Hypothalamus (tissue), 51 donors: ENCODE measurements at places on chromosomes 3 and 15.

DNA sequence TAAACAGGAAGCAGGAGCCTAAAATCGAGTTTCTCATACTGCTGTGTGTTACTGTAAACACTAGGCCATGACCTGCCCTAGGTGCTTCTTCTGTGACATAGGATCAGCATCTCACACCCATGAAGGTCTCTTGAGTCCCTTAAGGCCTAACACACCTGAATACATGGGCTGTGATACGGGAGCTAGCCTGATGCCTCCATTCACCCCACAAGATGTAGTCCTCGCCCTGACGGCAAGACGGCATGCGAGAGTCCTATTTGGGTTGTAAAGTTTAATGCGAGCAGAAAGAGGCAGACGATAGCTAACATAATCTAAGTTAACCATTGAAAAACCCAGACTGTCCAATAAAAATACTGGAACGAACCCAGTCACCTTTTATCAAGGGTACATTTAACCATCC, 241.1 kb upstream of the ICE2 start:
- no peak for DNase-seq

GRCh38 chr15:25391971-25392721, 46.7 kb downstream of the UBE3A start:
- no peak for DNase-seq

DNA sequence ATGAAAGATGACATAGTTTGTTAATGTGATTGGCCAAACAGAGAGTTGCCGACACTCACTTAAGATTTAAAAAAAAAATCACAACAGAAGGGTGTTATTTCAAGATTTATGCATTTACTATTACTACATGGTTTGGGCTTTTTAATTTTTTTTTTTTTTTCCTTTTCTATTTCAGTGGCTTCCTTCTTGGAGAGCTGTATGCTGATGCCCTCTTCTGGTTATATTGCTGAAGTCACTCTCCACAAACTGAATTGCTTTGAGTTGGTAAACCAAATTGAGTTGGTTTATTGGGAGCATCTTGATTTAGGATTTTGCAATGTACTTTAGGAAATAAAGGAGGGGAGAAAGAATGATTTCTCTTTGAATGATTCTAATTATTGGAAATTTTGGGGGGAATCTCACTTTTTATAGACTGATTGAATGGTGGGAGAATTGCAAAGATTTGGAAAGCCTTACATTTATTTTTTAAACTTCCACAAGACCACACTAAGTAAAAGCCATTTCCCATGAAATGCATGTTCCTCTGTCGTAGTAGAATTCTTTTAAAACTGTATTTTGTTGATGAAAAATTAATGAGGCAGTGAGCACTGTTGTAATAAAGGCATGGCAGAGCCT, 186.6 kb upstream of the FEZF2 start:
- no peak for DNase-seq

DNA sequence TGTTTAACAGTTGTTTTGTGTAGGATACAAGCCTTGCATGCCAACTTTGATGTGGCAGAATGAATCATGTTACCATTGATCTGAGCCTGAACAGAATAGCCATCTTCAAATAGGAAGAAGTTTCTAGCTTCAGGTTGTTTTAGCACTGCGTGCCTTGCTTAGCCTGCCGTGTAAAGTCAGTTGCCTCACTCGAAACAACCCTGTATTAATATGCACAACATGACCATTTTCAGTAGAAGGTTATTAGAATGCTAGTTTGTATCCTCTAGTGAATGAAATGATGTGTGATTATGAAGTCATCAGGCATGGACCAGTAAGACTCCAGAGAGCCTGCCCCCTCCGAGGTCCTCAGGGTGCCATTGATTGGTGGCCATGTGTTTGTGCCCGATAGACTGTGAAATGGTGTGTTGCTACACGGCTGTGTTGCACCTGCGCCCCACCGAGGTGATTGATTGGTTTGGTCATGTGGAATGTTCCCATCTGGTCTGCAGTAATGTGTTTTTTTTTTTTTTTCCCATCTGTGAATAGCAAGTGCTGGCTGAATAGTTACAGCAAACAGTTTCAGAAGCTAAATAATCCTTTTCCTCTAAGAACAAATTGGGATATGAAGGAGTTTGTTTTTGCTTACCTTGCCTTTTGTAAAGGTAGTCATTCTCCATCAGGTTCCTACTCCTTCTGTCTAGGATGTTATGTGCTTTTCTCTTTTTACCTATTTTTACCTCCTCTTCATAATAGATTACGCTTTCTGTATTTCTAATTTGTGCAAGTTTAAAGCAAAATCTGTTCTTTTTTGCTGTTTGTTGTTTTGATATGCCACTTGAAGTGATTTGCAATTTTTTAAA, 214.9 kb downstream of the TCF12 start:
- no peak for DNase-seq

DNA sequence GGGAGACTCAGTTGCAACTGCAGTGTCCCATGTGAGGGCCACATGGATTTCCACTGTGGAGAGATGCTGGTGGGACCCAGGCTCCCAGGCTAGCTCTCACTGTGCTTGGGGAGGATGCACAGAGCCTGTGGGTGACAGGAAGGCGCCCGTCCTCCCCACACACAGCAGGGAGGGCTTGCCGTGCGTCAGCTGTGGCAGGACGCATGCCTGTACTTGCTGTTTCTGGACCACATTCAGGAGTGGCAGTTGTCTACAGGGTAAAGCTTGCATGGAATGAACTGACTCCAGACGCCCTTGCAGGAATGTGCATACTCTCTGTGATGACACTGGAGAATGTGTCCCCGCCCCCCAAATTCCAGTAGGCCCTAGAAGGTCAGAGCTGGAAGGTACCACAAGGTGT, 63.8 kb upstream of the SNRPA1 start:
- no peak for DNase-seq

- no peak for DNase-seq
These were observed 21.1 kb downstream of the CCPG1 start for GRCh38 chr15:55387027-55387426.

GRCh38 chr15:62758126-62758951, 284.2 kb upstream of the TPM1 start:
- no peak for DNase-seq

DNA sequence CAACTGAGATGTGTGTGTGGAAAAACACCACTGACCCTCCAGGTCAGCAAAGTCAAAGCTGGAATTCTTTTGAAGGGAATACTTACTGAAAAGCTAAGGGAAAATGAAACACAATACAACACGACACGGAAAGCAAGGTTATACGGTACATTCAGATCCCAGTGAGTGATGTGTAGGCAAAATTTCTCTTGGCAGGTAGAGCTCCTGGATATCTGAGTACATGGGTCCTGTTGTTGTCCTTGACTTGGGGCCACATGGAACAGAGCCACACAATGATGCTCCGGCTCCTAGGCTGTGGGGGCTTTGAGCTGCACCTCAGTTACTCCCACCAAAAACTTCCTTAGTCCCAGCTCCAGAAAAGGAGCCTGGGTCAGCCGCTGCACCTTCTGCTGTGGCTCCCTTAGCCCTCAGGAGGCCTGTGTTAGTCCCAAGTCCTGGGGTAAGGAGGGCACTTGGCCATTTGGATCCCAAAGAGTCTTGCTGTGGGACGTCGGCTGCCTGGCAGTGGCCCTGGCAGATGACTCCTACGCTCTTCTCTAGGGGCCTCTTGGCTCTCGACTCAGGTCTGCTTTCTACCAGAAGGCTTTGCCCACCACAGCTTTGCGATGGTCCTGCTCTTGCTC, 95.6 kb downstream of the ADCY5 start:
- DNase-seq, result no peak

- no peak for DNase-seq
These were observed 16.4 kb downstream of the ARRDC4 start for GRCh38 chr15:97976766-97977503.

- DNase-seq, result no peak
These were observed 238.0 kb downstream of the CACNA2D3 start for GRCh38 chr3:54360320-54360719.
